ENCODE measurements at places on chromosomes 4 and X.

GRCh38 chr4:170009291-170009690 lies 16.9 kb downstream of the MFAP3L start:
- no peak for DNase-seq

GRCh38 chrX:45557387-45557786 lies 356.7 kb upstream of the DIPK2B start:
- no peak for DNase-seq

DNA sequence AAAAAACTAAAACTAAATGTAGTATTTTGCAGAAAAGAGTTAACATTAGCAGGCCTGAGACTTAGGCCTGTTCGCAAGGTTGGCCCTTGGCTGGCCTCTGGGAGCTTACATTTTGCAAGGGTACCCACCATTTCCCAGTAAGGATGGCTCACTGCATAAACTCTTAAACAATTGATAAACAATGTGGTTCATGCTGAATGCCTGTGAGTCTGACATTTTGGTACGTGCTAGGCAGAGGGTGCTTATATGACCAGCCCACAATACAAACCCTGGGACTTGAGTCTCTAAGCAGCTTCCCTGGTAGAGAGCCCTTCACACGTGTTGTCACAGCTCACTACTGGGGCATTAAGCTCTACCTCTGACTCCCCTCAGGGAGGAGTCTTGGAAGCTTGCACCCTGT lies 7.4 kb downstream of the PRPS2 start:
- no peak for DNase-seq

DNA sequence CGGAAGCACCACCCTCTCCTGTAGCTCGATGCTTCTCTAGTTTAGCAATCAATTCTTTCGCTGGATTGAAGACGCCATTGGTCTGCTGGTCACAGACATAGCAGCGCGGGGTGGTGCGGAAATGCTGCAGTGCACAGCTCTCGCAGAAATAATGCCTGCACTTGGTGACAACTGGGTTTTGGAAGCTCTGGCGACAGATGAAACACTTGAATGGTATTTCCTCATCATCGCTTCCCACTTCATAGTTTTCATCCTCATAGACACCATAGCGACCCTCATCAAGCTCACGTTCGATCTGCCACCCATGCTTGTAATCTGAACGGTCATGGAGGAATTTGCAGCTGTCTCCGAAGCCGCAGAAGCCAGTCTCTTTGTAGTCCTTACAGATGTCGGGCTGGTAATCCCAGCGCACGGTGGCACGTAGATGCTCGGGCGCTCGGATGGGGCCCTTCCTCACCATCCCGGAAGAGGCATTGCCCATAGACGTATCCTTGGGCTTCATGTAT lies 854 bp downstream of the RNF113A start:
- DNase-seq, result peak; percentile 11

GRCh38 chr4:903066-904046 lies 28.8 kb downstream of the GAK start:
- no peak for DNase-seq

GRCh38 chr4:2803624-2804448 lies 11.0 kb downstream of the SH3BP2 start:
- DNase-seq, result no peak

GRCh38 chrX:20639115-20639514 lies 372.4 kb upstream of the RPS6KA3 start:
- no peak for DNase-seq

GRCh38 chr4:78953769-78954666 lies 14.8 kb upstream of the PAQR3 start:
- no peak for DNase-seq

DNA sequence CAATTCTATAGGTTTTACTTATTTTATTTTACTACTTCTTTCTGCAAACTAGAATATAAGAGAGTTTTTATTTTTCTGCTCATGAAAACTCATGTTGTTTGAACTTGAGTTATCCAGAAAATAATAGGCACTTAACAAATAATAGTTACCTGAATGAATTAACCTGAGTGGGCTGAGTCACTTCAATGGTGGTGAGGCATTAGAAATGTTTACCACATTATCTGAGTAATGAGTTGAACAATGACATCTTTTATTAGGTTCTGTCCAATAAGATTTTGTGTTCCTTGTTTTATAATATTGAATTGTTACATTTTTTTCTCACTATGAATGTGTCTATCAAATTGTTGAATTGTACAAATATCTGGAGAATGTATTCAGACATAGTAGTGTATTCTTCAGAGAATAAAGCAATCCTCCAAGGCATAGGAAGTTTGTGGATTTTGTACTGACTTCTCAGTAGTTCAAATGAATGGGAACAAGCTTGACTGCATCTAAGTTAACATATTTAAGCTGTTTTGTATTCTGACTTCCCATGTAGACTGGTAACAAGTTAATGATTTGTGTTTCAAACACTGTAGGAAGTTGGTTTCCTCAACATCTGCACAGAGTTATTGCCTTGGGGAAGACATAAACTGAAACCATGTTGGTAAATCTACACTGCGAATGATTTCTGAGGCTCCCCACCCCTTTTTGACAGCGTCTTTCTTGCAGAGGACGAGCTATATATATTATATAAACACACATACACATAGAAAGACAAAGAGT lies 1808.9 kb upstream of the TENM3 start:
- DNase-seq, result no peak

GRCh38 chr4:15333692-15334633 lies 93.9 kb upstream of the C1QTNF7 start:
- no peak for DNase-seq

- no peak for DNase-seq
Observed at GRCh38 chrX:11355259-11355909, 62.2 kb downstream of the AMELX start.

- DNase-seq, result no peak
Observed at GRCh38 chr4:81519856-81520255, 48.1 kb upstream of the RASGEF1B start.

DNA sequence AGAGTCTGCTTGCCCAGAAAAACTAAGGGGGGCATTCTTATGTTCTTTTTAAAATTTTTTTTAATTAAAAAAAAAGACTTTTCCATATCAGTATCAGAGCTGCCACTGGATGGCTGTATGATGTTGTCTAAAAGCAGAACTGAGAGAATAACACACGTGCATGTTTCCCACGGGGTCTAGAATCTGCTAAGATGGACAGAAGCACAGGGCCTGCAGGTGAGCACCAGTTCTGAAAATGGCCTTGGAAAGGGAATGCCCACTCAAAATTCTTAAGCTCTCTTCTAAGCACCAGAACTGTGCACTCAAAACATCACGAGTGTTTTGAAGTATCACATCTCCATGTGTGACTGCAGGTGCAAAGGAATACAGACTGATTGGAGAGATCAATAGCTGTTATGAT lies 61.1 kb downstream of the ARAP2 start:
- DNase-seq, result no peak

- no peak for DNase-seq
Observed at GRCh38 chr4:18401425-18401824, 379.9 kb upstream of the LCORL start.

- no peak for DNase-seq
Observed at GRCh38 chr4:24915121-24915922, 2.5 kb upstream of the CCDC149 start.

- DNase-seq, result no peak
Observed at GRCh38 chr4:104811727-104812126, 317.0 kb upstream of the CXXC4 start.

GRCh38 chr4:85965529-85965928 lies 394.3 kb downstream of the MAPK10 start:
- no peak for DNase-seq

DNA sequence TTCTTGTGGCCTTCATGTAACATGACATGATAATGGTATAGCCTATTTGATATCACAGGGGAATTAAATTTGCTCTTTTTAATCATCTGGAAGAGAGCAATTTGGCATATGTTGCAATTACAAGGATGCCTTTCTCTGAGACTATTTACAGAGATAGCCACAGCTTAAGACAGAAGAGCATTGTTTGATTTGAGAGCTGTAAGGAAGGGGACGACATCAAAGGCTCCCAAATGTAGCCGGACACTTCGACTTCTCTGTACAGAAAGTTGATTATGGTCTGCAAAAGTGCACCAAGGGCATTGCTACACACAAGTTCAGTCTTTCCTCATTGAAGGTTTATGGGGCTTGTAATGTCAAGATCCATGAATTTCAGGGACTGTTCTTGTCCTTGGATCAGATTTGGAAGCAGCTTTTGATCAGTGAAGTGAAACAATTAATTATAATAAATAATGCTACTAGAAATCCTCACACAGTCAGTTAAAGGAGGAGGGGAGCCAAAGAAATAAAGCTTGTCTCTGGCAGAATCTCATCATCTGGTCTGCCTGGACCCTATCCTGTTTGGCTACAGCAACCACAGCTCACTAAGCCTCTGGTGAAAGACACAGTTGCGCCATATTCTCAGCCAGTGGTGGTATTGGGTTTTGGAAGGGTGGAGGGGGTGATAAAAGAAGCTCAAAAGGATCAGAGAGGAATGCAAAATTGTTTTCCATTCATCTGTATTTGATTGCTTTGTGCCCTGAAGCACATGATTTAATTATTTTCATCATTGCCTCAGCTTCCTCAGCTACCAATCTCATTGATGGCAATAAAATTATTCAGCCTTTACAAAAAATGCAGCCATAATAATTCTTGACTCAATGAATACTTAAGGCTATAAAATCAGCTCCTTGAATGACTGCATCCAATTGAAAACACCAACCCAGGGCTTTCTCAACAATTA lies 654.3 kb upstream of the LCORL start:
- DNase-seq, result no peak

GRCh38 chr4:3420606-3420955 lies 21.2 kb upstream of the HGFAC start:
- no peak for DNase-seq

DNA sequence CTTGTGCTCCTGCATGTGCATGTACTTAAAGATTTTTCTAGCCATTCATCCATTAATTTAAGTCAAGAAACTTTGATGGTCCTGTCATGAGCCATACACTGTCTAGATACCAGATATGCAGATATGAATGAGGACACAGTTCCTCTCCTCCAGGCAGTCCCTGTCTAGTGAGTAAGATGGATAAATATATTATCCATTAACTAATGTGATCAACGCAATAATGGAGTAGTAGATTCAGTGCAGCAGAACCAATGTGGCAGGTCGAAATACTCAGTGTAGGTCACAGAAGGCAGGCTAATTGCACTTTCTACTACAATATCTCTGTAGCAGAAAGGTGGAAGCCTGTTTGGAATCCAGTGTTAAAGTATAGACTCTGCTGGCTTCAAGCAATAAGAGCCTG lies 112.5 kb downstream of the PCDH7 start:
- DNase-seq, result no peak

GRCh38 chr4:7381221-7381889 lies 53.4 kb downstream of the PSAPL1 start:
- no peak for DNase-seq

- DNase-seq, result no peak
Observed at GRCh38 chr4:6303943-6304342, 34.3 kb downstream of the WFS1 start.

- no peak for DNase-seq
Observed at GRCh38 chr4:13920111-13920875, 292.8 kb upstream of the BOD1L1 start.

- DNase-seq, result no peak
Observed at GRCh38 chrX:4243759-4244158, 530.3 kb upstream of the PRKX start.

GRCh38 chr4:151768835-151769234 lies 8.0 kb upstream of the GATB start:
- no peak for DNase-seq

DNA sequence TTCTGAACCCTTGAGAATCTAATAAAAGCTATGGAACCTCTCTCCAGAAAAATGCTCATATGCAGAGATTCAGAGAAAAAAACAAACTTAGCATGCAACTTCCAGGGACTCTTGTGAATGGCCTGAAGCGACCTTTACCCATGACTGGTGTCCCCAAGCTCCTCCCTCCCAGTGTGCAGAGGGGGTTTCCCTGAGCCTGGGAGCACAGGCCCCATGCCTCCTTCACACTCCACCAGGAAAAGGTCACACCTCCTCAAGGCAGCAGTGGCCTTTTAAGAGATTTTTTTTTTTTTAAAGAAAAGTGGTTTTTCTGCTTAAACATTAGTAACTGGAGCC lies 13.3 kb upstream of the UBA6 start:
- DNase-seq, result no peak

DNA sequence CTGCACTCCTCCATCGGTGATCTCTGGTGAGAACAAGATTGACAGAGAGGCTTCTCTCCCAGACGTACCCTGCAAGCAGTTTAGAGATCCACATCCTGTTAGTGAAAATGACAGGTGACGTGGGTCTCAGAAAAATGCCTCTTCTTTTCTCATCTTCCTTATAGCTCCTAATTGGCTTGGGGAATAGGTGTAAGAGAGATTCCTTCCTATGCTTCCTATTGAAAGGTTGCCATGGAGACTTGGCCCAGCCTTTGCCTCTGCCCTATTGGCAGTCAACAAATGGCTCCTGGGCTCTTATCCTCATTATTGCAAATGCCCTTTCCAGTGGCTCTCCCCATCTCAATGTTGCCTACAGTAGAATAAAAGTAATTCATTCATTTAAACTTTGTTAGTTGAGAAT lies 26.5 kb upstream of the DGKK start:
- DNase-seq, result no peak

GRCh38 chr4:130026185-130026584 lies 930.2 kb downstream of the C4orf33 start:
- DNase-seq, result no peak

DNA sequence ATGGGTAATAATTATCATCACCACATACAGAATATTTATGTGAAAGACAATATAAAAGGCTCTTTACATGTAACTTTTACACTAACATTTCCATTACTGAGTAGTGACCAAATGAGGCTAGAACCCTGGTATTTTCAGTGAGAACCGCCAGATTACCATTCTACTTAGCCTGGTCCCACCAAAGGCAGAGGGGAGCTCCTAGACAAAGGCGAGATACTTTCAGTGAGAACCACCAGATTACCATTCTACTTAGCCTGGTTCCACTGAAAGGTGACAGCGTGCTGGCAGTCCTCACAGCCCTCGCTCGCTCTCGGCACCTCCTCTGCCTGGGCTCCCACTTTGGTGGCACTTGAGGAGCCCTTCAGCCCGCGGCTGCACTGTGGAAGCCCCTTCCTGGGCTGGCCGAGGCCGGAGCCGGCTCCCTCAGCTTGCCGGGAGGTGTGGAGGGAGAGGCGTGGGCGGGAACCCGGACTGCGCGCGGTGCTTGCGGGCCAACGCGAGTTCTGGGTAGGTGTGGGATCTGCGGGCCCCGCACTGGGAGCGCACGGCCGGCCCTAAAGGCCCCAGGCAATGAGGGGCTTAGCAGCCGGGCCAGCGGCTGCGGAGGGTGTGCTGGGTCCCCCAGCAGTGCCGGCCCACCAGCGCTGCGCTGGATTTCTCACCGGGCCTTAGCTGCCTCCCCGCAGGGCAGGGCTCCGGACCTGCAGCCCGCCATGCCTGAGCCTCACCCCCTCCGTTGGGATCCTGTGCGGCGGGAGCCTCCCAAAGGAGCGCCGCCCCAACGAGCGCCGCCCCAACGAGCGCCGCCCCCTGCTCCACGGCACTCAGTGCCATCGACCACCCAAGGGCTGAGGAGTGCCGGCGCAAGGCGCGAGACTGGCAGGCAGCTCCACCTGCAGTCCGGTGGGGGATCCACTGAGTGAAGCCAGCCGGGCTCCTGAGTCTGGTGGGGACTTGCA lies 1276.1 kb downstream of the PCDH7 start:
- no peak for DNase-seq

All from effector CD4-positive, alpha-beta T cell (primary cell).